ENCODE measurements at places on chromosomes 1 and 21.

DNA sequence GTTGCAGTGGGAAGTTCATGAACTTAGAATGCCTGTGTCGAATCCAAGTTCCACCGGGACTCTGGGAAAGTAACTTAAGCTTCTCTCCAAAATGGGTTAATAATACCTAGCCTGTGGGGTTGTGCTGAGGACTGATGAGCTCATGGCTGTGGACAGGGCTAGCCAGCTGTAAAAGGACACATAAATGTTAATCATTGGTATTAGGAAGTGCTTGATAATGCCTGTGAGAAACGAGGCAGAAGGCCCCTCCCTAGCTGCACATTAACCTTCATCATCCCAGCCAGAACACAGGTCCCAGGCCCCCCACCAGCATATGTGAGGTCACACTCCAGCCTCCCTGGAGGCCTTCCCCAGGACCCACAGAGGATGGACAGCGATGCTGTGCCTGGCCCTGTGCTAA, 789 bp upstream of the GJB4 start:
- DNase-seq, result no peak

DNA sequence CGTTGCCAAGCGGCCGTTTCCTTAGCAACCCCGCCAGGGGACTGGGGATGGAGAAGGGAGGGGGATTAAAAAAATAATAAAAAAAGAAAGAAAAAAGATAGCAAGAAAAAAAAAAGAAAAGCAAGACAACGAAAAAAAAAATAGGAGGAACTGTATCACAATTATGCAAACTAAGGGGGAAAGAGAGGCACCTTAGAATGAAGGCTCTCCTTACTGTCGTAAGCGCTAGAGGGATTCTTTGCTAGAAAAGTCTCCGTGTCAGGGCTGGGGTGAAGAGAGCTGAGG, 625 bp upstream of the NEGR1 start:
- DNase-seq, result no peak

DNA sequence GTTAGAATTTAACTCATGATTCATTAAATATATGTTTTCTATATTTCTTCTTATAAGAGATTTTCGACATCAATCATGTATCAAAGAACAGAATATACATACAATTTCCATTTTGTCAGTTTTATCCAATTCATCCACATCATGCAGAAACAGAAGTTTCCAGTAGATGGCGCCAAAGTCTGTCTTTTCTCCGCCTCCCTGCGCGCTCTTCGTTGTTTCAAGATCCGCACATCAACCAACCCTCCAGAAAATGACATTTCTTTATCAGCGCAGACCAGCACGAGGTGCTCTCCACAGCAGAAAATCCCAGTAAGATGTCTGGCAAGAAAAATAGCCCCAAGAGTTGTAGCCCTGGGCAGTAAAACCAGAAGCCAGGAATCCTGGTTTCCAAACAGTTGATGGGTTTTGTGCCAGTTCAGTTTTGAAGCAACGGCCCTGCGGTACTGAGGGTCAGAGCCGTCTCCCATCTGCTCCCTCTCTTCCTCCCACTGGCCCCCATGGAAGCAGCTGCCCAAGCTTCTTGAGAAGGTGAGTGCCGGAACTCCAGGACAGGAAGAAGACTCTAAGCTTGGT, 38.6 kb upstream of the GPR137B start:
- peak; percentile 77 for DNase-seq

DNA sequence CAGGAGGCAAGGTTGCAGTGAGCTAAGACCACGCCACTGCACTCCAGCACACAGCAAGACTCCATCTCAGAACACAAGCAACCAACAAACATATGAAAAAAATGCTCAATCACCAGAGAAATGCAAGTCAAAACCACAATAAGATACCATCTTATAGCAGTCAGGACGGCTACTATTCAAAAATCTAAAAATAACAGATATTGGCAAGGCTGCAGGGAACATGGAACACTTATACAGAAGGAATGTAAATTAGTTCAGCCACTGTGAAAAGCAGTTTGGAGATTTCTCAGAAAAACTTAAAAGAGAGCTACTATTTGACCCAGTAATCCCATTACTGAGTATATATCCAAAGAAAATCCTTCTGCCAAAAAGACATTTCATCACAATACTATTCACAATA, 27.6 kb upstream of the POGK start:
- peak; percentile 27 for DNase-seq

DNA sequence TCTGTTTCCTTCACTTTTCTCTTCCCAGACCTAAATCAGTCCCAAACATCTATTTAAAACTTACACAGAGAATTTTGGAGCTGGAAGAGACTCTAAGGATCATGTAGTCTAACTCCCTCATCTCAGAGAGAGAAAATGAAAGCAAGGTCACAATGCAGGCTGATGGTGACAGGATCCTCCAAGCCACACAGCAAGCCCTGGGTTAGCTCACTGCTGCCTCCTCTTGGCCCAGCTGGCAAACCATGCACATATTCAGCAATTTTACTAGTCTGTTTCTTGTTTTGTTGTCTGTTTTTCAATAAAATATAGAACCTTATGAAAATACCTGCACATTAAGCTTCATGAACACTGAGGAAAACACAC, 27.7 kb upstream of the LY9 start:
- DNase-seq, result no peak

- no peak for DNase-seq
Observed at GRCh38 chr1:101235216-101235695, 1.6 kb upstream of the S1PR1 start.

- DNase-seq, result peak; percentile 100
Observed at GRCh38 chr1:184296466-184297243, 90.2 kb upstream of the C1orf21 start.

DNA sequence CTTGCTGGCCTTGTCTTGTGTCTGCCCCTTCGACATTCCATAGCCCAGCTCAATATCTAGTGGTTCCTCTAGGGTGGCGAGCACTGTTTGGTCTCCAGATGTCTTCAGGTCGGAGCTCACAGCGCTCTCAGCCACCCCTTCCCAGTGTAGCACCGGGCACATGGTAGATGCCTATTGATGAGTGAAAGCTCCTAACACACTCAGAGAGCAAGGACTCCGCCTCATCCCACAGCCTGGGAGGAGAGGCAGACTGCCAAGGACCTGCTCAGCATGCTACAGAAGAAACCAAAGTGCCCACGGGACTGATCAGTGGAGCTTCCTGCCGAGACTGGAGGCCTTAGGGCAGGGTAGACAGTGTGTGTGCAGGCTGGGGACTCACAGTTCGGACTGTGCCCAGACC, 10.9 kb downstream of the PCSK9 start:
- DNase-seq, result peak; percentile 57

DNA sequence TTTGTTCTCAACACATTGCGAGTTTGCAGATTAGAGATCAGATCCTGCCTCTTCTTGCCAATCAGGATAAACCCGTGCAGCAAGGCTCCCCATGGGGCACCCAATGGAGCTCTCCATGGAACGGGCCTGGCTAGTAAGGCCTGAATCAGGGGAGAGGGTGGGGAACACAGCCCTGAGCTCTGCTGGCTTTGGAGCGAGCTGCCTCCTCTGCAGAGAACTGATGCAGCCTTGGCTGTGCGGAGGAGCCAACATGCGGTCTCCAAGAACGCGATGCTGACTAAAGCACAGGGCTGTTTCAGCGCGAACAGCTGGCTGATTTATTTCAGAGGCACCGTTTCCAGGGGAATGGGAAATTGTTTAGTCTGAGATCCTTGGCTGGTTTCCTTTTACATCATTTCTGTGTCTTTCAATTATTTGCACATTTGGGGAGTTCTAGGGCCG, 139.7 kb downstream of the TSEN15 start:
- DNase-seq, result peak; percentile 93

Data from fibroblast of the aortic adventitia (primary cell).